ENCODE measurements at places on chromosomes 6 and 20. TPM values are rescaled to one million over a fixed set of nuclear protein-coding genes. Genes with fewer than 3 reads are reported as not detected.

The NKAIN4 gene
- not detected for total RNA-seq

- DNase-seq, result peak; percentile 72
Observed at GRCh38 chr6:81769824-81770223, 17.3 kb upstream of the TENT5A start.

The IL20RA gene
- total RNA-seq, result not detected

DNA sequence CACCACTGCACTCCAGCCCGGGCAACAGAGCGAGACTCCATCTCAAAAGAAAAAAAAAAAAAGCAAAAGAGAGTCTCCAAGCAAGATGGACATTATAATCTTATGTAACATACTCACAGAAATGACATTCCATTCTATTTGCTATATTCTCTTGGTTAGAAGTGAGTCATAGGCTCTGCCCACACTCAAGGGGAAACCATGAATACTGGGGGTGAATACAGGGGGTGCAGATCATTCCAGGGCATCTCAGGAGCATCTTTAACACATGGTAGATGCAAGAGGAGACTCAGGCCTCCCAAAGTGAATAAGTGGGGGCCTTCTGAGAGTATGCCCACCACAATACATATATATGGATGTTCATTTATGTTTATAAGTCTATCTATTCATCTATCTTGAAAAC lies 18.3 kb upstream of the RANBP9 start:
- peak; percentile 83 for DNase-seq

The NR2E1 gene
- total RNA-seq, result not detected

The FAM209B gene
- total RNA-seq, result not detected

DNA sequence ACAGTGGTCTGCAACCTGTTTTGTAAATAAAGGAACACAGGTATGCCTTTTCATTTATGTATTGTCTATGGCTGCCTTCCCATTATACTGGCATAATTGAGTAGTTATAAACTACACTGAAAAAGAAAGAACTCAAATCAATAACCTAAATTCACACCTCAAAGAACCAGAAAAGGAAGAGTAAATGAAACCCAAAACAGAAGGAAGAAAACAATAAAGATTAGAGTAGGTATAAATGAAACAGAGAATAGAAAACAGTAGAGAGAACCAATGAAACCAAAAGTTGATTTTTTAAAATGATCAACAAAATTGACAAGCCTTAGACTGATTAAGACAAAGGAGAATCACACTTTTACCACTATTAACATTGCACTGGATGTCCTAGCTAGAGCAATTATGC lies 34.7 kb downstream of the FAM184A start:
- DNase-seq, result no peak

DNA sequence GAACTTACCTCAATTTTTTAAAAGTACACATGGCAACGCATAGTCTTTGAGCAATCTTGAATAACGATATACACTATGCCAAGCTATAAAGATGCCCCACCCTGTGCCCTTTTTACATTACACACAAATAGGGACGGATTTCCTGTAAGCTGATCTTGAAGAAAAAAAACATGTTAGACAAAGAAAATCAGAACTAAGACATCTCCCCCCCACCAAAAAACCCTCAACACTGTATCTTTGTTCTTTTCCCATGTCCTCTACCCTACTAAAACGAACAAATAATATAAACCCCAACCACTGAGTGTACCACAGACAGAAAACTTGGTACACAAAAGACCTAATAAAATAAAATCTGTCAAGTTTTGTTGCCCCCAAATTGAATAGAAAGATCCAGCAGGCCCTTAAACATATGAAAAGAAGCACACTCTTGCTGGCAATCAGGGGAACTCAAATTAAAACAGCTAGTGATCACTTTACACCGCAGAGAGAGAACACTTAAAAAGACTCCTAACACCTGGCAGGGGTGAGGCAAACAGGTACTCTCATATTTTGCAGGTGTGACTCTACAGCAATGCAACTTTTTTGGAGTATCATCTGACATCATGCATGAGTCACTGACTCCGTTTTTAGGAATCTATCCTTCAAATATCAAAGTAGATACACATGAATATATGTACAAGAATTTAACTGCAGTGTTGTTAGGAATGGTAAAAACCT lies 29.6 kb downstream of the BACH2 start:
- no peak for DNase-seq

DNA sequence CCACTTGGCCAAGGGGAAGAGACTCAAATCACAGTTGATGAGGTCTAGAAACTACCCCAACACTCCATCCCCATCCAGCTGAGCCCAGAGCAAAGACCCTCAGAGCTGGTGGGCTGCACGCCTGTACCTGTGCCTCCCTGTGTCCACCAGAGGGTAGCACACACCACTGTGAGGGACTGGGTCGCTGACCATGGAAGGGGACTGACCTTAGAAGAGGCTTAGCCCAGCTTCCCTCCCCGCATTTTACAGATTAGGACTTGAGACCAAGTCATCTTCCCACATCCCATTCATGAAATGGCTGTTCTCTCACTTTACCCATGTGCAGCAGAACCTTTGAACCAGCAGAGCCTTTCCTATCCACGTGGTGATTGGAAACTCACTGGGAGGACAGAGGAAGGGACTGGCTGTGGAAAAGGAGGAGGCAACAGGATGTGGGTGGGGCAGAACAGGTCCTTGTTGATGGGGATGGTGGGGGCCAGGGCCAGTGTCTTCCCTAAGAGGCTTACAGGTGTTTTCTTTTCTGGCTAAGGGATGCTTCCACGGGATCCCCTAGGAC lies 44.3 kb downstream of the CPXM1 start:
- DNase-seq, result peak; percentile 55

DNA sequence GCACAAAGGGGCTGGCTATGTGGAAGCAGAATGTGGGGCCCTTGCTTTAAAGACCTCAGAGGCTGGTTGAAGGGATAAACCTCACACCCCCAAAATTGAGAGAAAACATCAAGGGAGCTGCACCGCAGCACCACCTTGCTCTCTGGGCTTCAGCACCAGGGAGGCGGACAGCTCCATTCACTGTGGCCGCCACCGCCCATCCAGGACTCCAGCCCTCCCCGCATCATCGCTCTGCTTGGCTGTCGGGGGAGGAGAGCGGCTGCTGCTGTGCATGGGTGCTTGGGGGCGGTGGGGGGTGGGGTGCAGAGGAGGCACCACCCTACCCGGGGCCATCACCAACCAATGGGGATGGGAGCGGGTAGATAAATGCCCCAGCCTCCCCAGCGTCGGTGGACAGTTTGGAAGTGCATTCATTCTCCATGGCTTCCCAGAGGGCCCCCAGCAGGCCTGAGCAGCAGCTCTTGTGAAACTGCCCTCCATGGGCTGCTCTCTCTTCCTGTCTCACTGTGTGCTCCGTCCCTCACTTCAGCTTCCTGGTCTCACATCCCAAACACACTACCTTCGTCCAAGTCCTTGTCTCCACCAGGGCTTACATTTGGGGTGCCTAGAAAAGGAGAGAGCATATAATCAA lies 75.7 kb upstream of the BHLHE23 start:
- DNase-seq, result peak; percentile 66

DNA sequence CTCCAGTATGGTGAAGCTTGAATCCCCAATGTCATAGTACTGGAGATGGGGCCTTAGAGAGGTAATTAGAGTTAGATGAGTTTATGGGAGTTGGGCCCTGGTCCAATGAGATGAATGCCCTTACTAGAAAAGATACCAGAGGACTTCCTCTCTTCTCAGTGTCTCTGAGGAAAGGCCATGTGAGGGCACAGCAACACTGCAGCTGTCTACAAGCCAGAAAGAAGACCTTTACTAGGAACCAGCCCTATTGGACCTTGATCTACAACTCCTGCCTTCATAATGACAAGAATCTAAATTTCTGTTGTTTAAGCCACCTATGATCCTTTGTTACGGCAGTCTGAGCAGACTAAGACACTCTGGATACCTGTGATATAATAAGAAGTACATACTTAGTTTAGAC lies 31.4 kb upstream of the AKAP7 start:
- DNase-seq, result no peak

The MPIG6B gene
- total RNA-seq, result not detected

DNA sequence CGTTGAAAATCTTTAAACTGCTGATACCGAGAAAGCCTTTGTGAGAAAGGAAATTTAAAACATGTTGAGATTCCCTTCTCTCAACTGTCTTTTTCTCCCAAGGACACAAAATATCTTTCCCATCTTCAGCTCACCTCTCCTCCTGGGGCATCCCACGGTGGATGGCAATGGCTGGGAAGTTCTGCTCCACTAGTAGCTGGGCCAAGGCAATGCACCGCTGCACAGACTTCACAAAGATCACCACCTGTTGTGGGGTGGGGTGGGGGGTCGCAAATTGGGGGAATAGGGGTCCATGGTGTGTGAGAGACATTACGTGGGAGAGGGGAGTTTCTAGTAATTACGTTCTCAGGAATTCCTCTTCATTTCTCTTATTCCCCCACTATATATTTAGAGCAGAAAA lies 2.4 kb downstream of the MCCD1 start:
- DNase-seq, result no peak

DNA sequence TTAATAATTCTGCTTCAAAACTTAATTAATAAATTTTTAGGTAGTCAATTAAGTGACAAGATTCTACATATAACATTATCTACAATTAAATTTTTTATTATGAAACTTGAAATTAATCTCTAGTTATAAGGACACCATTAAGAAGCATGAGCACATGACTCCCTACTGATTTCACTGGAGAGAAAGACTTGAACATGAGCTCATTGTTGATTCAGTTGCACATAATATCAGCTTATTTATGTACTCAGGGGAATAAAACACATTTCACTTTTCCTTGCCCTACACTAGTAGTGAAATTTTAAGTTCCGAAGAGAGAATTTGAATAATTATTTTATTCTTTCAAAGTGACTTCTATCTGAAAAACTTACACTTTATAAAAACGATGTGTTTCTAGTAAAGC lies 370.2 kb upstream of the EPHA7 start:
- no peak for DNase-seq

The GRM1 gene
- not detected for total RNA-seq

GRCh38 chr6:127266892-127267645 lies 405 bp downstream of the RNF146 start:
- peak; percentile 79 for DNase-seq

- DNase-seq, result no peak
Observed at GRCh38 chr20:49157146-49157545, 31.0 kb downstream of the STAU1 start.

- peak; percentile 74 for DNase-seq
Observed at GRCh38 chr6:142940487-142940886, 4.5 kb downstream of the HIVEP2 start.

The MYB gene
- total RNA-seq, result 1.2 TPM

DNA sequence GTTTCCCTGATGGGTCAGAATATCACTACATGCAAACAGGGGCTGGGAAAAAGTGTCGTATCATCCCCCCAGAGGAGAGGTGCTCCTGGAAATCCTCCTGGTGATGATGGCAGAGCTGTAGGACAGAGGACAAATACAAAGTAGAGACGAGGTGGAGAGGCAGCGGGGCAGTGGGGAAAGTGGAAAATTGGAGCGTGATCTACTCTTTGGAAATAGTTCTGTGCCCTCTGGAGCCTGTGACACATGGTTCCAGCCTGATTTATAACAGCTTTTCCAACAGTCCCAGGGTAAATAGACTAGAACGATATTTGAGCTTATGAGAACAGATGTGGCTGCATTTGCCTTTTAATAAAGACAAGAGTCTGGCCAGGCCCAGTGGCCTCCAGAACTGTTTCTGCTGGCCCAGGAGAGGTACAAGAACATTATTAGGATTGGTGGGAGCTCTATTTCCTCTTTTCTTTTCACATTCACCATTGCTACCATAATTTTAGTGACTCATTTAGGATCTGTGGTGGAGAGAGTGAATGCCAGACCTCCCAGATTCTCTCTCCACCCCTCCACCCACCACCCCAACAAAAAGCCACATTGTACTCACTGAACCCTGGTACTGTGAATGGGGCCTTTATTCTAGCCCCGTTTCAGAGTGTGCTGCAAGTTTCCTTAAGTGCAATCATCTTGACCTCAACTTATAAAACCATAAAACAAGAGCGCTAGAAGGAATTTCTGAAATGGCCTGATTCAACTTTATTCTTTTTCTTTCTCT lies 78.3 kb downstream of the BTBD3 start:
- no peak for DNase-seq

DNA sequence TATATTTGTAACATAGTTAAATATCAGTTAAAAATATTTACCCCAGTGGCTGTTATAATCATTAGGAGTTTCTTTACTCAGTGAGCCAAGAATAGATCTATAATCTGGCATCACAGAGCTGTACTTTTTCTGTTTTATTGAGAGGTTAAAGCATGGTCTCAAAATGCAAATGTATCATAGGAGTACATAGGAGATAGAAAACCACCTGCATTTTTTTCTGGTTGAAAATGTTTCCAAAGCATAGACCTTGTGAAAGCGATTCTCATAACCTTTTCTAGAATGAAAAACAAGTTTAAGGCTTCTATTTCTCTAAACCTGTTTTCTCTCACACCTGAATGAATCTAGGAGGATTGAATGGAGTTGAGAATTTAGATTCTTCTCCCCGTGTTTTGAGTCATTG lies 14.4 kb downstream of the KCNQ5 start:
- DNase-seq, result no peak

- DNase-seq, result no peak
Observed at GRCh38 chr6:105495515-105495914, 92.6 kb upstream of the PREP start.

- no peak for DNase-seq
Observed at GRCh38 chr6:6930223-6930880, 177.4 kb upstream of the RREB1 start.

DNA sequence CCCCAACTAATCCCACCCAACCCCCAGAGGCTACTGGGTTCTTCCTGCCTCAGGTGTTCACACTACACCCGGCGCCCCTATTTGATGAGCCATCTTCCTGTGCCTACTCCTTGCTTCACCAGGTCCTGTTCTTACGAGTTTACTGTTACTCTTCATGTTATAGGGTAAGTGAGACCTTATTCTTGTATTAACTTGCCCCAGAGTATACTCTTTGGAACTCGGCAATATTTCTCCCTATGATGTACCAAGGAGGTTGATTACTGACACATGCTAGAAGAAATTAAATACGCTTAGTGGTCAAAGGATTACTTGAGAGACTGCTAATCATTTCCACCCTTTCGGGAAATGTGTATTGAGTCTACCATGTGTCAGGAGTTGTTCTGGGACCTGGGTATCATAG lies 8.9 kb downstream of the RING1 start:
- no peak for DNase-seq

DNA sequence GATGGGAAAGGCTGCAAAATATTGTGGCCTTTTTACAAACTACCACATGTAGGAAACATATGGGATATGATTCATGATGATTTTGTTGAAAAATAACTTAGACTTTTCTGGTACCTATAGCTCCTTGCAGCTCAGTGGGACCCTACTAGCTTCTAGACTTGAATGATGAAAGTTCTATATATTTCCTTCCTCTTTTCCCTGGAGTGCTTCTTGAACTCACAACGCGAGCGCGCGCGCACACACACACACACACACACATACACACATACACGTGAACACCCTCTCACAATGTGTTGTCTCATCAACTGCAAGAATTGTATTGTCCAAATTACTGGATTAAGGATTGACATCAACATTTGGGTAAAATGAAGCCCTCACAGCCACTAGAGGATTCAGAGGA lies 61.9 kb downstream of the TOX2 start:
- no peak for DNase-seq

The IBTK gene
- 41.9 TPM for total RNA-seq

Data from GM23248 (cell line).